ENCODE measurements at places on chromosomes 1 and 21.

DNA sequence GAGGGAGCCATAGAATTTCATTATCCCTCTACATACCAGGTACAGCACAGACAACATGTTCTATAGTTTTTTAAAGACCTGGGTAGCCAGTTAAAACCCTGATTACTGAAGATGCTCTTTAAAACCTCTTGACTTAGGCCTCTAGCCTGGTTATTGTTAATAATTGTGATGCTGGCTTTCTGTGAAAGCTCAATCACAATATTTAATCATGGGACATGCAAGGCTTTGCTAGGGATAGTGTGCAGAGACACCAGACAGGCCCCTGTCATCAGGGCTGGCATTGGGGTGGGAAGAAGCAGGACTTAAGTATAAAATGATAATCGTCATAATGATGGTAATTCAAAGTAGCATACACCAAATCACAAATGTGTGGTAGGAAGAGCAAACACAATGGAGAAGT lies 274.4 kb downstream of the PTBP2 start:
- DNase-seq: no peak

DNA sequence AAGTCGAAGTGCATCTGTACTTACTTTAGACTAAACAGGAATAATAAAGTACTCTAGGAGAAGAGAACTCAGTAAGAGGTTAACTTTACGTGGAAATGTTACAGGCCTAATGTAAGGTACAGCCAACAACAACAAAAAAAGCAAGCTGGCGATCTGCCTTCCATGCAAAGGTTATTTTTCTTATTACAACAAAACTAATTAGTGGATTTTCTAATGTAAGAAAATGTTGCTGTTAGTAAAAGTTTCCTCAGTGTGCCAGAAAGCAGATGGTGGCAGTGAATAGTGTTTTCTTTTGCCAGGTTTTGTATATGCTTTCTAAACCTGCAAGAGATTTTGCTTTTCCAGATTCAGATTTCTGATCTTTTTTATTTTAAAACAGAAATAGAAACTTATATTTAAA lies 179.2 kb downstream of the NFIA start:
- DNase-seq: peak; percentile 25

DNA sequence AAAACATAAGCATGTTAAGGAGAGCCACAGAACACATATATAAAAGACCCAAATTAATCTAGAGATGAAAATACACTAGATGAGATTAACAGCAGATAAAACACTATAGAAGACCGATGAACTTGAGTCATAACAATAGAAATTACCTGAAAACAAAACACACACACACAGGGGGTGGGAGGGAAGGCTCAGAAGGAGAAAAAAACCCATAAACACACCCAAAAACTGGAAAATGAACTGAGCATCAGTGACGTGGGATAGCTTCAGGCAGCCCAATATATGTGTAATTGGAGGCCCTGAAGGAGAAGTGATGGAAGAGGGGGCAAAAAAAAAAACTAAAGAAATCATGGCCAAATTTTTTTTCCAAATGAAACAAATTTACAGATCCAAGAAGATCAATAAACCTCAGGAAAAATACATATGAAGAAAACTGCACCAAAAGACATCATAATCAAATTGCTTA lies 11.4 kb downstream of the ALDH9A1 start:
- no peak for DNase-seq

DNA sequence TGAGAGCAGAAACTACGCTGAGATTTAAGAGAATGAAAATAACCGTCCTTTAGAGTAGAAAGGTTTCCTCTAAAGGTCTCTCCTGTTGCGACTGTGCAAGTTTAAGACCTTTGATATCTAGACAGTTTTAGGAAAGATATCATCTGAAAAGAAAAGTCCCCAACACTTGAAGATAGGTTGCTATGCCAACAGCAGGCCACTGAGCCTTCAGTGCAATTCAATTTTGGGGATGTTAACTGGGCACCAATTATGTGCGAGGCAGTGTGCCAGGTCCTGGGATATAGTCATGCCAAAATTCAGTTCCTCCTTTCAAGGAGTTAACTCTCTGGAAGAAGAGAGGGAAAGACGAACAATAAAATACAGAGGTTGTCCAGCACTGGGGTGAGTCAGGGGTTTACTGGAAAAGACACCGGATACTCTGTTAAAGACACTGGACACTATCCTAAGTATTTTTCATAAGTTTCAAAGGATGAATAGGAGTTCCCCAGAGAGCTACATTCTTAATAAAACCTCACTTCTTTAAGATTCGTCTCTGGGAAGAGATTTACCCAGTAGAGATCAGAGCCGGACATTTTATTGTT lies 25.5 kb upstream of the ZNF281 start:
- no peak for DNase-seq

GRCh38 chr1:61227857-61228550 lies 145.6 kb downstream of the NFIA start:
- no peak for DNase-seq

DNA sequence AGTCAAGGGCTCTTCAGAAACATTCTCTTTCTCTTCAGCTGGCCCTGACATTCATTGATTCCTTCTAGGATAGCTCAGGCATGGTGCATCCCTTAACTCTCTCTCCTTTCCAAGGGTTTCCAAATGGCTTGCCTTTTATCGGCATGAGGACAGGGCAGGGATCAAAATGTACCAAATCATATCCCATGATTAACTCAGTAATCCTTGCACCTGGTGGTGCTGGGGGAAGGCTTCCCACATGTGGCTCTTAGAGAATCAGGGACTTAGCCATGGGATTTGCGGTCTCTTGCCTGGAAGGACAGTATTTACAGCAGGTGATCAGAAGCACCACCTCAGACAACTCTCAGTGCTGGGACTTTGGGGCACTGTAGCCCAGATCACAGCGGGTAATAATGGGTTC lies 46.2 kb upstream of the EDEM3 start:
- no peak for DNase-seq

DNA sequence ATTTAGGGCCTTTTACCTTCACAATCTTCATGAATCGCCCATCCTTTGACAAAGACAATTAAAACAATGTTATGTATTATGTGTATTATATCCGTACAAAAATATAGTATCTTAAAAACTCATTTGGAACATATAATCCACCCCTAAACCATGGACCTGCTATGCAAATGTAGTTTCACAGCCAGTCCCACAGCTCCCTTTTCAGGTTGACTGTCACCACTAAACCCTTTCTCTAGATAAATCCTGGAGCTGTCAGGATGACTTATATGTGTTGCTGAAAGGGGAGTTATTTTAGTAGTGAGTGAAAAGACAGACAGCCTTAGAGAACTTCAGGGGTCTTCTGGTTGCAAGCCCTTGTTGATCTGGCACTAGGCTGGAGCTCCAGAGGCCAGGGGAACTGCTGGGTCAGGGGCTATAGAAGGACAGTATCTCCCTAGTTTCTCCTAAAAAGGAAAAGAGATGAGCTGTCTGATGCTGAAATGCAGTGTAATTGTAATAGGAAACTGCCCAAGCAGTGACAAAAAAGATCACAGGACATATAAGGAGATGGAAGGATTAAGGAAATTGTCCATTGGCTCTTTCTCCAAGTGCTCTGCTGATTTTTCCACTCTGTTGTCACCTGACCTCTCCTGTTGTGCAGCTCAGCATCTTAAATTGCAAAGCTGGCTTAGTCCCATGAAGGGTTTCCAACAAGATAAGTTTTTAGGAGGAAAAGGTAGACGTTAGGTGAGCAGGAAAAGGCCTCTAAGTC lies 127.7 kb downstream of the S1PR1 start:
- DNase-seq: no peak

DNA sequence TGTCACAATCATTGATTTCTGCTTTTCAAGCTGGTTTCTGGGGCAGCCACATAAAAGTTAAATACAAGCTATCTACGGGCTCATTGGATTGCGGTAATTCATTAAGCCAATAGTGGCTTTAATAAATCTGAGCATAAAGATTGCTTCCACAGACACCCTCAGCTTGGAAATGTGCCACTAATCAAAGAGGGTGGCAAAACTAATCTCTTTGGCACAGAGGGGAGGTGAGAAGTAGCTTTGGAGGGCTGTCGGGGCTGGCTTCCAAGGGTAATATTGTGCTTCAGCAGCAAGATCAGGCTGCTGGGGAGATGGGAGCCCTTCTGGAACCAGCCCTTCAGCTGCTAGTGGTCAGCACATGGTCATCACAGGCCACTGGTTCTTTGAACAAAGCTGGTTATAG lies 21.2 kb upstream of the KAZN start:
- no peak for DNase-seq

- DNase-seq: no peak
Observed at GRCh38 chr1:200345520-200345919, 64.3 kb downstream of the ZNF281 start.

GRCh38 chr1:1430992-1431844 lies 4.3 kb upstream of the VWA1 start:
- DNase-seq: no peak

GRCh38 chr1:198904321-198904720 lies 265.5 kb downstream of the PTPRC start:
- no peak for DNase-seq

- DNase-seq: no peak
Observed at GRCh38 chr1:98005326-98006010, 84.6 kb upstream of the DPYD start.

GRCh38 chr1:119919241-119919640 lies 22.9 kb upstream of the ADAM30 start:
- no peak for DNase-seq

DNA sequence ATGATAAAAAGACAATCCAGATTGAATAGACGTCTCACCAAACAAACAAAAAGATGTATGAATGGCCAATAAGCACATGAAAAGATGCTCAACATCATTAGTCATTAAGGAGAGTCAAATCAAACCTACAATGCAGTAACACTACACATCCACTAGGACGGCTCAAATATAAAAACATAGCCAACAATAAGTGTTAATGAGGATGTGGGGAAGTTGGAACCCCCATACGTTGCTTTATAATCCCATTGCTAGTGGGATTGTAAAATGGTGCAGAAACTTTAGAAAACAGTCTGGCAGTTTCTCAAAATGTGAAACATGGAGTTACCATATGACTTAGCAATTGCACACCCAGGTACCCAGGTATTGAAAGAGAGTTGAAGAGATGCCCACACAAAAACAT lies 14.7 kb upstream of the IL24 start:
- DNase-seq: no peak

DNA sequence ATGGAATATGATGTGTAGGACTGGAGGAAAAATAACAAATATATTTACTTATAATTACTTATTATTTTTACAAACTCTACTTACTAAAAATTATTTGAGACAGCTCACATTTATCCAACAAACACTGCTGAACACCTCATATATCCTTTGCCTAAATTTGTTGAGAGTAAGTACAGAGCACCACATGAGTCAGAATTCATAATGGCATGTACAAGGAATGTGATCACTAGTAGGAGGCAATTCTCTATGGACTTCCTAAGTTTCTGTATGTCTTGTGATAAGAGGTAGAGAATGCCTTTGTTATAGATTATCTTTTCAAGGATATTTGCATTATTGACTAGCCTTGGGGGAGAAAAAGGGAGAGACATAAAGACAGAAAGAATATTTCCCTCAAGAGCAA lies 8.2 kb upstream of the ST6GALNAC3 start:
- DNase-seq: no peak

- no peak for DNase-seq
Observed at GRCh38 chr1:61560385-61560784, 164.6 kb downstream of the TM2D1 start.

DNA sequence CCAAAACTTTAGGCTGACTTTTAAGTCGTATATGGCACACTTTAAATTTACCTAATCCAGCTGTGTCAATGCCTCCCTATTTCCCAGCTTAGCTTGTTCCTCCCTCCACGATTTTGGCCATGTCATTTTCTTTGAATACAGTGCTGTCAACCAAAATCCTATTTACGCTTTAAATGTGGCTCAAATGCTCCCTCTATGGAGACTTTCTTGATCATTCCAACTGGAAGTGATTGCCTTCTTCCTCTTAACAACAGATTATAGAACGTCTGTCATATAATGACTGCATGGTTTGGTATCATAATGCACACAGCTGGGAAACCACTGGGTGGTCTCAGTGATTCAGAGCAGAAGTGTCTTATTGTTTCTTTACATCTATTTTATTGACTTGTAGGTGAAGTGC lies 18.9 kb upstream of the BATF3 start:
- no peak for DNase-seq

DNA sequence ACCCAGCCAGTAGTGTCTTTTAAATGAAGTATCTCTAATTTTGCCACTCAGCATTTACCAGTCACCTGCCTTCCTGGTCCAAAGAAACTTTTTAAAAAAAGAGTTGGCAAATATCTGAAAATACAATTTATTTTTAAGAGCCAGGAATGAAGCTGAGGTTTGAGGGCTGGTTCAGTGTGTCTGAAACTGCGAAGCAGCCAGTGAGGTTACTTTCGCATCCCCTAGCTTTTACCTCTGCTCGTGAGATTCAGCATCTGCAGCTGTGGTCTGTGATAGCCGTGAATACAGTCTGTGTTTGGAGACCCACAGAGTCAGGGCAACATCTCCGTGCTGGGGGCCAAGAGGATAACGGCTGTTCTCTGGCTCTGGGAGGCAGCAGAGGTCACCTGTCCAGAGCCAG lies 21.3 kb upstream of the KCNAB2 start:
- DNase-seq: no peak

DNA sequence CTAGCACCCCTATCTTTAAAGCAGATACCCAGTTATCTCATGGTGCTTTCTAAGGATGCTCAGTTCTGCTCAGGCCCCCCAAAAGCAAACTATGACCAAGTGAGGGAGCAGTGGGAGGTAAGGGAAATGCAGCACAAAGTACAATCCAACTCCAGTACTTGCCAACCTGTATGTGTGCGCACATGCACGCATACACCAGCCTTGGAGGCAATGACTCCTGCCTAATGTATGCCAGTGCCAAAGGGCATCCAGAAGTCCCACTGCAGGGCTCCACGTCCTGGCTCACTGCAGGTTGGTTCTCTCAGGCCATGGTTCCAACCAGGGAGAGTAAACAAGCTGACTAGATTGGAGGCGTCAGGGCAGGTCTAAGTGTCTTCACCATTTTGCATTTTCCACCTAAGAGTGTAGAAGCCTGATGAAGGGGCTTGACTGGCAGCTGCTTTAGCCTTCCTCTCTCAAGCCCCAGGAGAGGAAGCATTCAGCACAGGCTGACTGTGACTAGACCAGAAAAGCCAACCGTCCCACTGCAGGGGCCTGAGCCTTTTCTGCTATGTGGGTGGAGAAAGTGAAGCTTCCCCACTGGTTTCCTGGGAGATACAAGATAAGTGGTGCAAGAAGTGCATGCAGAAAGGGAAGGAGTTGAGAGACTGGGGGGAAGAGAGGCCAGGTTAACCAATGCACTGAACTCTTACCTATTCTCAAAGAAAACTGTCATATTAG lies 7.7 kb downstream of the AMIGO1 start:
- no peak for DNase-seq

- no peak for DNase-seq
Observed at GRCh38 chr1:174789399-174789798, 210.3 kb upstream of the CACYBP start.
